NCI-H187 (cell line): ENCODE measurements at places on chromosomes 11 and 22.
A peak's percentile ranks its signal among the peaks of the same experiment; 100 is the strongest.

DNA sequence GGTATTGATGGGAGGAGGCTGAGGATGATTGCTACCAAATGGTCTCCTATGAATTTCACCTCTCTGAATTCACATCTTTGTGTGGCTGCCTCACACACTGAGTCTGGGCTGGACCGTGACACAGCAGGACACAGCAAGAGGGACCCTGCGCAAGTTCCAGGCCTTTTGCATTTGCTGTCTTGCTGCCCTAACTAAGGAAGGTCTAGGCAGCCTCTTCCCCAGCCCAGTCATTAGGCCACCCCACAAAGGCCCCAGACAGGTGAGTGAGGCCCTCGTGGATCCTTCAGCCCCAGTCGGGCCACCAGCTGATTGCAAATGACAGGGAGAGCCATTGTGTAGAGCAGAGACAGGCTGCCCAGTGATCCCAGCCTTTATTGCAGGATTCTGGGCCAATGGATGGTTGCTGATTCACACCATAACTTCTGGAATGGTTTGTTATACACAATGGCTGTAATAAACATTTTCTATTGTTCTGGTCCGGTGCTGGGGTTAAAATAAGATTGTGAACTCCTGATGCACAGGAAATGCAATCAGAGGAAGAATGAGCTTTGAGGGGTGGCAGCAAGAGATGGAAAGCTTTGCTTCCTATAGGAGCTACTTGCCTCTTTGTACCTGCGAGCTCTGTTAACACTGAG, 28.5 kb upstream of the CSNK2A3 start:
- DNase-seq = no peak

DNA sequence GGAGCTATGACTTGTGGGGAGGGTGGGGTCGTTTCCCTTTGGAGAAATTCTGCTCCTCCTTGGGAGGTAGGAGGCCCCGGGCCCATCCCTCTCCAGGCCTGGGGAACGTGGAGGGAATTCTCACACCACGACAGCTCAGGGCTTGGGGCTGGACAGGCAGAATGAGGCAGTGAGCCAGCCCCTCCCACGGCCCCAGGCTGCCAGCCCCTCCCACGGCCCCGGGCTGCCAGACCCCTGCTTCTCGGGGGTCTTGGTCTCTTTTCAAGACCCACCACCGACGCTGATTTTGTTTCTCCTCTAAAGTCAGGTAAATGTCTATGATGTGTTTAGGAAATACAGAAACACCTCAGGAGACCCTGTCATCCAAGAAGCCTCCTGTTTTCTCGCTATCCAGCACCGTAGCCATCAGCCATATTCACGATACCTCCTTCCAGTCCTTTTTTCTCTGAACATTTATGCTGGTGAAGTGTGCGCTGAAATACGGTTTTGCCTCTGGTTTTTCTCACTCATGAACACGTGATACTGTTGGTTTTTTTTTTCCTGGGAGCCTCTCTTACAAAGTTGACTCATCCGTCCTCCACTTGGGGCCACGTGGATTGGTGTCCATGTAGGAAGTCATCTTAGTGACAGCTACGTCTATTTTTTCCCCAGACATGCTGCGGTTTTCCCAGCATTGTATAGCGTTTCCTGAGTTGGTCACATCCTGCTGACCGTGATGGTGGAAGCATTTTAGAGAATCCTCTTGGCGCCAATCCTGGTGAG, 1219.6 kb downstream of the BRD1 start:
- no peak for DNase-seq

- no peak for DNase-seq
Observed at GRCh38 chr22:50595189-50595588, 5.4 kb upstream of the MAPK8IP2 start.

GRCh38 chr22:38455076-38455529, at the start of gene KCNJ4:
Gene KCNJ4 (minus strand): TSS chr22:38455199. CDS start chr22:38428132, 27,067 bp downstream.
- DNase-seq = no peak

DNA sequence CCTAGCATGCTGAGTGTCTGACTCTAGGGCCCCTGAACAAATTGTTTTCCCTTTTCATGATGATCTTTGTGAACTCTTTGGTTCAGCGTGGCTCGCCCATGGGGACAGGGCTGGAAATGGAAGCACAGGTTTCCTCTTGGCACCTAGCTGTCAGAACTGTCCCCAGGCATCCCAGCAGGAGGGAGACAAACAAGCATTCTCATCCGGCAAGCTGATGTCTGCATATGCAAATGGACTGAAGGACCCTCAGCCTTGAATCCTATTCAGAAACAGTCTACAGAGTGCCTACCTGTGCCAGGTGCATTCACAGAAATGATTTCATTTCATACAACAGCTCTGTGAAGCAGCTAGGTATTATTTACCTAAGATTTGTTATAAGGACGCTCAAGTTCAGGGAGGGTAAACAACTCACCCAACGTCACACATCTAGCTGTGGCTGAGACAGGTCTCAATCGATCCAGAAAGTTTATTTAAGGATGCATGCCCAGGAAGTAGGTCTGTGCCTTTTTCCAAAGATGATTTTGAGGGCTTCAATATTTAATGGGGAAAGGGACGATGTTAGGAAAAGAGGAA, 176.4 kb downstream of the KIRREL3 start:
- DNase-seq = peak; percentile 68

DNA sequence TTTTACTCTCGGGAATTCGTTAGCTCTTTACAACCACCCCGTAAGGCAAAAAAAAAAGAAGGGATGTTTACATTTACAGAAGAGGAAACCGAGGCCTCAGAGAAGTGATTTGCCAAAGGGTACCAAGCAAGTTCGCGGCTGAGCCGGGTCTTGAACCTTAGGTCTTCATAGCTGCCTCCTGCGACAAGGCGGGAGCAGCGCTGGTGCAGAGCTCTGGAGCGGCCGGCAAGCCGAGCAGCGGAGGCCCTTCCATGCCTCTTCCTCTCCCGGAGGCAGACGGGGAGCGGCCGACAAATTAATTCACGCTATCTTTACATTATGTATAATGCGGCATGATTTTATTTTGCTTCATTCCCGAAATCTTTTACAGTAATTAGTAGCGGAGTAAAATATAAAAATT, 536.3 kb downstream of the INSC start:
- no peak for DNase-seq

- DNase-seq = peak; percentile 10
Observed at GRCh38 chr11:103944251-103944940, 92.0 kb upstream of the DDI1 start.

DNA sequence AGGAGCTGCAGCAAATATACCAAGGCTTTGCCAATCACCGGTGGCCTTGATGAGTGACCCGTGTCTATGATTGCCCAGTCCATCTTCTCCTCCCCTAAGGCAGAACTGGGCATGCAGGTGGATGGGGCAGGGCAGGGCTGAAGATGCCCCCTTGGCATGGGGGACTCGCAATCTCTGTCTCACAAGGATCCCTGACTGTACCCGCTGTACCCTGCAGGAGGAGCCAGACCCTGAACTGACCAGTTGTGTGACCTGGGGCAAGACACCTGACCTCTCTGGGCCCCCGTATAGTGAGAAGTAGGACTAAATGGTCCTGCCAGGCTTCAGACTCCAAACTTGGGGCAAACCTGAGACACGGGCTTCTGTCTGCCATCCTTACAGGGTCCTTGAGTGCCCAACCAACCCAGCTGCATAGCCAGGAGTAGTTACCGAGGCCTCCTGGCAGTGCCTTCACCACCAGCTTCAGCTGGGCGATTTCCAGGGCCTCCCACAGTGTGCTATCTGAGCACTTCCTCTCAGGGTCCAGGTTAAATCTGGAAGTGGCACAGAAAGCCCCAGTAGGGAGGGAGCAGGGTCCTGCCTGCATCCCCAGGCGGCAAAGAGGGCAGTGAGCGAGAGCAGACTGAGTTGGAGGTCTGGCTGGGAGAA, 6.4 kb upstream of the KCNJ11 start:
- no peak for DNase-seq

DNA sequence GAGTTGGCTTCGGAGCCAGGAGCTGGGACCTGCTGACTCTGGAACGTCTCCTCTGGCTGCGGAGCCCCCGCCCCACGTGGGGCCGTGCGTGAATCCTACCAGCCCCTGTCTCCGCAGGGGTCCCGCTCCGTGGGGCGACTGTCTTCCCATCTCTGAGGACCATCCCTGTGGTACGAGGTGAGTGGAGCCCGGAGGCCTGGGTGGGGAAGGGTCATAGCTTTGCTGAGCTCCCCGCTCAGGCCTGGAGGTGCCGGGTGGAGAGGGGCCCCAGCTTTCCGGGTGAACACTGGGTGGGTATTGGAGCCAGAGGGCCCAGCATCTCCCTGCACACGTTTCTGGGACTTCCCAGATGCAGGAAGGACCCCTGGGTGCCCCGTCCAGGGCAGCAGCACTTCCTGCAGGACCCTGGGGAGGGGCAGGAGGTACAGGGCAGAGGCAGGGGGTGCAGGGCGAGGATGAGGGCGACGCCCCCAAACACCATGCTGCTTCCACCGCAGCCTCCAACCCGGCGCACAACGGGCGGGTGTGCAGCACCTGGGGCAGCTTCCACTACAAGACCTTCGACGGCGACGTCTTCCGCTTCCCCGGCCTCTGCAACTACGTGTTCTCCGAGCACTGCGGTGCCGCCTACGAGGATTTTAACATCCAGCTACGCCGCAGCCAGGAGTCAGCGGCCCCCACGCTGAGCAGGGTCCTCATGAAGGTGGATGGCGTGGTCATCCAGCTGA, 3.8 kb downstream of the MUC5AC start:
- no peak for DNase-seq

- DNase-seq = no peak
Observed at GRCh38 chr11:127875131-127875530, 712.2 kb downstream of the ETS1 start.

DNA sequence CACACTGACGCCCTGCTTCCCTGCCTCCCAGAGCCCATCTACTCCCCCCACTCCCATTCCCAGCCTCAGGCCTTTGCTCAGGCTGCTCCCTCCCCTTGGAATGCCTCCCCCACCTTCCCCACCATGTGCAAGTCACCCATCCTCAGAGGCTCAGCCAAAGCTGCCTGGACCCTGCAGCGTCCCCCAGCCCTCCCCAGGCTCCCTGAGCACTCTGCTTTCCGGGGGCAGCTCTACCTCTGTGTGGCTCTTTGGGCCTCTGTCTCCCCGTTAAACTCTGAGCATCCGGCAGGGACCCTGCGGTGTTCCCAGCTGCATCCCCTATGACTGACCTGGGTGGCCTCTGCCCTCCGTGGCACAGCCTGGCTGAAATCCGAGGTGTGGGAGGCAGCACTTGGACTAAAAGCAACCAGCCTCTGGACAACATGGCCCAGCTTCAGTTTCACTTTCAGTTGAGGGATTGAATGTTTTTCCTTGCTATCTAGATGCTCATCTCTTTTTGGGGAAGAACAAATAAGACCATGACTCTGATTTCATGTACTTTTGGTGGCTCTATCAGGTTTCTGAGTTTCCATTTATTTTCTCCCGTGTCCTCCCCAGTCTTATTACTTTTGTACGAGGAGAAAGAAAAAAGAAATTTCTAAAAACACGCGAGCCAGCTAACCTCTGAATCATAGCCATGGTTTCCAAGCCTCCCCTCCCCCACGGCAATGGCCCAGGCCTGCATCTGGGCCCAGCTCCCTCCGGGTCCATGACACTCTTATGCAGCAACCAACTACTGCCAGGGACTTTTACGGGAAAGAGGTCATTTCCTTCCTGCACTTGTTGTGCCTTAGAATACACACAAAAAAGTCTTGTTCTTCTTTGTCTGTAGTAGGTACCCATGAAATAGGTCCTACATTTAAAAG, 3.8 kb downstream of the APOL3 start:
- no peak for DNase-seq

DNA sequence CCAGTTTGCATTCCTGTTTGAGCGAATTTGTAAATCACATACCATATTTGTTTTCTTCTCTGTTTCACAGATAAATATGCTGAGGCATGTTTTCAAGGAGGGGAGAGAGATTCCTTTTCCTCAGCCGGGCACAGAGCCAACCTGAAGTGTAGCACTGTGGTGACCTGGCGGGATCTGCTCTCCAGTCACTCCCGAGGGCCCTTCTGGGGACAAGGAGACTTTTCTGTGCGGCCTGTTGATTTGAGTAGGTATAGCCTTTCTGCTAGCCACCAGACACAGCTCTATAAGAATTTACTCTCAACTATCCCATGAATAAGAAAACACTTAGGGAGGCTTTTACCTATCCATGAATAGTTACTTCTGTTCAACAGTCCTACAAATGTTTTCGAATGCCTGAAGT, 63.5 kb upstream of the FDX1 start:
- DNase-seq = peak; percentile 40

DNA sequence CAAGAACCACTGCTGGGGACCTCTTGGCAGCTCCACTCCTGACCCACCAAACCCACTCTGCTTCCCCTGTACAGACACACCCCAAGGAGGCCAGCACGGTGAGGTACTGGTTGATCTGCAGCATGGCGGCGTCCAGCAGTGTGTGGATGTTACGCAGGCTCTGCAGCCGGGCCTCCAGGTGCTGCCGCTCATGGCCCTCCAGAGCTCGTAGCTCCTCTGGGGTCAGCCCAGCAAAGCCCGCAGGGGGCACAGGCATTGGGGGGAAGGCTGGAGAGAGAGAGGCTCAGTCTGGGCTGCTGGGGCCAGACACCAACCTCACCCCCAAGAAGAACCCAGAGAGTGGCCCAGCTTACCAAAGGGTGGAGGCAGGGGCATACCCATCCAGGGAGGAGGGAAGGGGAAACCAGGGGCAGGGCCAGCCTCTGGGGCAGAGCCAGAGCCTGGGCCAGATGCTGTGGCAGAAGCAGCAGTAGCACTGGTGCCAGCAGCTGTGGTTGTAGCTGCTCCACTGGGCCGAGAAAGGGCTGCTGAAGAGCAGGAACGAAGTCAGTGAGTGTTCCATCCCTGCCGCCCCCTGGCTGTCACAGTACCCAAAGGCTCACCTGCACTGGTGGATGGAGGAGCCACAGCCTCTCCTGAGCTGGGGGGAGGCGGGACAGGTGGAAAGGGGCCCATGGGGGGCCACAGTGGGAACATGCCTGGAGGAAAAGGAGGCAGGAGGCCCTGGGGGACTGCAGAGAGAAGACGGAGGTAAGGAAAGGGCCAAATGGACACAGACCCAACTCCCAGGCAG, 4.5 kb downstream of the SYVN1 start:
- DNase-seq = no peak

- DNase-seq = no peak
Observed at GRCh38 chr11:117828611-117829368, 4.2 kb upstream of the FXYD2 start.

DNA sequence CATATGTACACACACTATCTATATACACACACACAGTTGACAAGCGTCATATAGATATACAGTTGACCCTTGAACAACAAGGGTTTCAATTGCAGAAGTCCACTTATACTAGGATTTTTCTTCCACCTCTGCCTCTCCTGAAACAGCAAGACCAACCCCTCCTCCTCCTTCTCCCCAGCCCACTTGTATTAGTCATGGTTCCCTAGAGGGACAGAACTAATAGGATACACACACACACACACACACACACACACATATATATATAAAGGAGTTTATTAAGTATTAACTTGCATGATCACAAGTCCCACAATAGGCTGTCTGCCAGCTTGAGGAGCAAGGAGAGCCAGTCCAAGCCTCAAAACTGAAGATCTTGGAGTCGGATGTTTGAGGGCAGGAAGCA, 92.9 kb downstream of the DHCR7 start:
- no peak for DNase-seq

- DNase-seq = no peak
Observed at GRCh38 chr11:61616434-61616833, 35.6 kb upstream of the SYT7 start.

- DNase-seq = no peak
Observed at GRCh38 chr22:48204296-48204695, 1441.8 kb downstream of the TBC1D22A start.
